GM06990 (cell line): ENCODE measurements at places on chromosomes 12 and 14.

DNA sequence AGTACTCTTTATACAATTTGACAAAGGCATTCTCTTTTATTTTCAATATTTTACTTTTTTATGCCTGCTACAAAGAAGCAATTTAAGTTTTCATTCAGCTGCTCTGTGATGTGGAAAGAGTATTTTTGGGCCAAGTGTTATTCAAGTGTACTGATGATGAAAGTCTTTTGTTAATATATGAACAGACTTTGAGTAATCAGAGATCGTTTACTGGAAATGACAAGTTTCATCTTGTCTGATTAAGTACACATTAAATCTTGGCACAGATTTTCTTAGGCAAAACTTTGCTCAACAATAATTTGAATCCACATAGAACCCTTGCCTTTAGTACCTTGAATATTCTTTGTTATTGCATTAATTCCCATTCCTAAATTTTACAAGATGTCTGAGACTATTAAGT lies 13.3 kb upstream of the PZP start:
- no peak for DNase-seq

- DNase-seq = no peak
These were observed 10.9 kb upstream of the TAC3 start for GRCh38 chr12:57027011-57027804.

- no peak for DNase-seq
These were observed 5.4 kb upstream of the WIF1 start for GRCh38 chr12:65126482-65126881.

GRCh38 chr14:72916174-72916573 lies 10.1 kb upstream of the DCAF4 start:
- DNase-seq = no peak

GRCh38 chr12:69925291-69925690 lies 100.3 kb downstream of the MYRFL start:
- DNase-seq = no peak

DNA sequence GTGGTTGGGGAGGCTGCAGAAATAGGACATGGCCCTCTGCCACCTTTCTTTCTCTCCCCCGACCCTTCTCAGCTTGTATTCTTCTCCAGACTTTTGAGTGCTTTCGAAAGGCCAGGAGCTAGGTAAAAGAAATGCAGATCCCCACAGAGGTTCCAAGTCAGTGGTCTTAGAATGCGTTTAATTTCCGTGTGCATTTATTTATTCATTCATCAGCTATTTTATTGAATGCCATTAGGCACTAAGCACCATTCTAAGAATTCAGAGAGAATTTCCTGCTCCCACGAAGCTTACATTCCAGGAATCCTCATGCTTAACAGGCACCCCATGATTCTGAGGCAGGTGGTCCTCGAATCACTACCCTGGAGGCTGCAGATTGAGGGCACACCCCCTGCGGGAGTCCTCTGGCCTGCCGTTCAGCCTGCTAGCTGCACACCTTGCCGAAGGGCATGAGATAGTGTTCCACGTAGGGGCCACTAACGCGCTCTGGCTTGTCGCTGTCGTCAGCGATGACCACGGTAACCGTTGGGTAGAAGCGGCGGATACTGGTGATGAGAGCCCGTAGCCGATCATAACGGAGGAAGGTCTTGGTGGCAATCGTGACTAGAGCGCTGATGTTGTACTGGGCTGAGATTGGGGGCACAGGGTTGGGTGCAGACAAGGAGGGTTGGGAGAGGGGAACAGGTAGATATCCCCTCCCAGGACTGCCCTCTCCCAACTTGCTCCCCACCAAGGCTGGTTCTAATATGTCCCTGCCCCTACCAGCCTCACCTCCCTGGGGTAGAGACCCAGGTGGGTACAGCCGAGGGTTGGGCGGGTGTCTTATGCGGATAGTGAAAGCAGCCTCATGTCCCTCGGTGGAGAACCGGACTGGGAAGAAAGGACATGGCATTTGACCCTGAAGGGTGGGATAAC lies 4.5 kb downstream of the B4GALNT1 start:
- DNase-seq = no peak

DNA sequence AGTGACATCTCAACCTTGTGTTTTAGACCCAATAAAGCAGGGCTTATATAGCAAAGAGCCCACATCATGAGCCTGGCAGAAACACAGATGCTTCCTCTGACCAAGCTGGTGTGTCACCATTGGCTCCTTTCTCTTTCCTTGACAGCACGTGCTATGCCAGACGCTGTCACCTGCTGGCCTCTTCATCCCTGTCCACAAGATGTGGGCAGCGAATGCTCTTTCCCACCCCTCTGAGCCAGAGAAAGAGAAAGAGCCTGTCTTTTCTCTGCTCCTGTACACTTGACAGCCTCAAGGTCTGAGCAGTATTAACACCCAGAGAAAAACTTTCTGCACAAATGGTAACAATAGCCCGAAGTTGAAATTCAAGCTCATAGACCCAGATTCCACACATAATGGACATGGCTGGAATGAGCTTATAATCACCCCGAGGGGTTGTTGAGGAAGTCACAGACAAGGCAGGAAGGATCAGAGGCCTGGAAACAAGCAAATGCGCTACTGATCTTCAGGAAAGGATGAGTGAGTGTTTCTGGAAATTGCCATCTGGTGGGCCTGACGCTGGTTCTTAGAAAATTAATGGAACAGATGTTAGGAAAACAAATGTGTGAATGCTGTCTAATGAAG lies 8.9 kb downstream of the TGFB3 start:
- DNase-seq = no peak

DNA sequence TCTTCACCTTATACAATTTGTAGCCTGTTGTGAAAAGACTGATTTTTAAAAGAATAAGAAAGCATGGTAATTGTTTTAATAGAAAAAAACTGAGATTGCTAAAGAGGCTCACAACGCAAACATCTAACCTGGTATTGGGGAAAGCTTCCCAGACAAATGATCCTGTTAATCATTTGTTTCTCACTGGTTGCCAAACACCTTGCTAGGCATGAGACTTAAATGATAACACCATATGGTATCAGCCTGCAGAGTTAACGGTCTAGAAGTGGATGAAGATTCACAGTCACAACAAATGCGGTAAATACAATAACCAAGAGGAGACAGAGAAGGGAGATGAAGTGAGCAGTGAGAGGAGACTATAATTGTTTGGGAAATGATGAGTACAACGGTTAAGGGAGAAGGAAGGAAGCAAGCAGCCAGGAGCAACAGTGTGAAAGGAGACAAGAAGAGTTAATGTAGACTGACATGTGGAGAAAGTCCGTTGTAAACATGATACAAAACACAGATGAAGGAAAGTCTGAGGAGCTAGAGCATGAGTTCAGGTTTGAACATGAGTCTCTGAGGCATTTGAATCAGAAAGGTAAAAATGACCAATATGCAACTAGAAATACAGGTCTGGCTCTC lies 19.8 kb downstream of the GXYLT1 start:
- no peak for DNase-seq

- DNase-seq = no peak
These were observed 2.3 kb downstream of the ABCC9 start for GRCh38 chr12:21938879-21939278.

DNA sequence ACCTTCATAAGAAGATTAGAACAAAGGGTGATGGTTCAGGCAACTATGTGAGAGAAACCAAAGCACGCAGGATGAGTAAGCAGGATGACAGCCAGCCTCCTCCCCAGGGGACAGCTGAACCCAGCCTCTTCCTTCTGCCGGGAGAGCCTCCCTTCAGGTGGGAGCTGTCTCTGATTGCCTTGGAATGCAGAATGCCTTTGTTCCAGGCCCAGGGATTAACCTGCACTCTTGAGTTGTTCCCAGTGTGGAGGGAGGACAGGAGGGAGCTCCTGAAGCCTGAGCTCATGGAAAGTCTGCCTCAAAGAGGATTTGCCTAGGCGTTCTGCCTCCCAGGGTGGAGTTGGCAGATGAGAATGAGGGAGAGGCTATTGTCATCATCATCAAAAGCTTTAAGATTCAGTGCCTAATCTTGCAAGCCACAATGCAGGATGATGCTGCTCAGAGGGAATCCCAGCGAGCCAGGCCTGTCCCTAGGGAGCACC lies 3.6 kb upstream of the KRT6A start:
- no peak for DNase-seq

- peak; percentile 57 for DNase-seq
These were observed 211.7 kb upstream of the FKBP4 start for GRCh38 chr12:2583091-2583497.

- no peak for DNase-seq
These were observed 93.8 kb upstream of the MDM1 start for GRCh38 chr12:68425998-68426397.

GRCh38 chr12:44875954-44876543 lies at the start of gene NELL2:
NELL2 (minus strand) TSS chr12:44876315; CDS start chr12:44875869, 446 bp downstream.
- peak; percentile 8 for DNase-seq

- no peak for DNase-seq
These were observed 1.5 kb downstream of the PACS2 start for GRCh38 chr14:105315941-105316576.

GRCh38 chr14:102249041-102249440 lies 55.9 kb downstream of the MOK start:
- DNase-seq = no peak

DNA sequence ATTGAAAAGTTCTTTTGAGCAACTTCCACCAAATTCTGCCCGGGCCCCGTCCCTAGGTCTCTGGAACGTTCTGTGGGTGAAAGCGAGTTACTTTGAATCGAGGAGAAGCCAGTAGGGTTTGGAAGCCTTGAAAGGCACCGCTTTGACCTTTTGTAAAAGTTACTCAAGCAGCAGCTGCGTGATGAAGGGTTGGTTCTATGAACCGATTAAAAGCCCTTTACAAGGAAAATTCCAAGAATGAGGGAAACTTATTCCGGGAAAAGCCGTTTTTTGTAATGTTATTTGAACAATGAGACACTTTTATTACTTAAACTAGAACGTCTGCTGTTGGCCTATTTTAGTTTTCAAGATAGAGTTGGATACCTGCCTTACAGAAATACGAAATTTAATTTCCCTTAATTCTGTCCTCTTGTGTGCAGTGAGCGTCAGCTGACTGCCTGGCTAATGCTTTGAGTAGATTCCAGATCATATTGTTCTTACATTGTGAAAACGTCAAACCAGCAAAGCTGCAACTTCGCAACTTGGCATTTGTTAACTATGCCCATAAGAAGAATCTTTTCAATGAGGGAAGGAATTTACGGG lies 906 bp downstream of the LARP4 start:
- no peak for DNase-seq

- DNase-seq = no peak
These were observed 426.2 kb downstream of the IPO8 start for GRCh38 chr12:30269496-30269895.
